Right ventricle myocardium superior (tissue), 1 donor: ENCODE measurements at places on chromosomes 6 and 20. TPM values are rescaled to one million over a fixed set of nuclear protein-coding genes. Genes with fewer than 3 reads are reported as not detected.
A peak's percentile ranks its signal among the peaks of the same experiment; 100 is the strongest.

PPP1R18 gene
- 13.4 TPM for total RNA-seq

PRPH2 gene
- total RNA-seq: 0.30 TPM

SNPH gene
- total RNA-seq: 8.9 TPM

DNA sequence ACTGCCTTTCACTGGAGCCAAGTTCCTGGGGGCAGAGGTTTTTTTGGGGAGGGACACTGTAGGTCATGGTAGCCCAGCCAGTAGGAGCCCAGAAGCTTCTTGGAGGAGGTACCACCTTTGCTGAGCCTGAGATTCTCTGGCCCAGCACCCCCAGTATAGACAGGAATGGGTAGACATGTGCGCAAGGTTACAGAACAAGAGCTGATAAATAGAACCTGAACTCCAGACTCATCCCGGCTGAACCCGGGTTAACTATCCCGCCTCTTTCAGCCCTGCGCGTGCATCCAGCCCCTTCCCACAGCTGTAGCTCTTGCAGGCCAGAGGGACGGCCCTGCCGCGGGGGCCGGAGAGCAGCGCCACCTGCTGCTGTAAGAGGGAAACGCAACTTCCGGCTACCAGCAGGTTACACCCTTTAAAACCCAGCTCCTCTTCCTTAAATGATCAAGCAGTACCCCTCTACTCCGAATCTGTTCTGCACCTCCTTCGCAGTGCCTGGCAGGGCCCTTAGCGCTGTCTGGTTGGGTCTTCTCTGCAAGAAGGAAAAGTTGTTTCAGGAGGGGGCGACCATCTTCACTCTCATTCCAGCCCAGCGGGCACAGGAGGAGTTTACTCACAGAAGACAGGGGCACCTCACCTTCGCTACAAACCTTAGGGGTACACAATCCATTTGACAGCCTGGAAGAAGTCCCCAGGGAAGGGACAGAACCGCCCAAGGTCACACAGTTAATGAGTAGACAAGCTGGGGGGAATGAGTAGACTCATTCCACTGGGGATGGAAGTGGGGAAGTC, 7.5 kb downstream of the SRXN1 start:
- DNase-seq: peak; percentile 83

DNA sequence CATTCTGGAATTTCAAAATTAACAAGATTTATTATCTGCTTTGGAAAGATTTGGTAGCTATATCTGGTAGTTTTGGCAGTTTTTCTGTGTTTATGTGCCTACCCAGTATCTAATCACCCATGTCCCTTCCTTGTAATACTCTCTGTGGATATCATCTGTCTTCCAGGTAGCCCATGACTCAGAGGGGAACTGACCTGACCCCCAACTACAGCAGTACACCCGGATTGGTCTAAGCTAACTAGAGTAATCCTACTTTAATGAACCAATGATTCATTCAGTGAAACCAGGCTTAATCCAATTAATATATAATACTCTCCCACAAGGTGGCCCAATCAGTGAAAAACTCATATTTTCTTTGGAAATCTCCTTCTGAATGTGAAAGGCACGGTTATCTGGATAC, 295.3 kb upstream of the SULF2 start:
- no peak for DNase-seq

DNA sequence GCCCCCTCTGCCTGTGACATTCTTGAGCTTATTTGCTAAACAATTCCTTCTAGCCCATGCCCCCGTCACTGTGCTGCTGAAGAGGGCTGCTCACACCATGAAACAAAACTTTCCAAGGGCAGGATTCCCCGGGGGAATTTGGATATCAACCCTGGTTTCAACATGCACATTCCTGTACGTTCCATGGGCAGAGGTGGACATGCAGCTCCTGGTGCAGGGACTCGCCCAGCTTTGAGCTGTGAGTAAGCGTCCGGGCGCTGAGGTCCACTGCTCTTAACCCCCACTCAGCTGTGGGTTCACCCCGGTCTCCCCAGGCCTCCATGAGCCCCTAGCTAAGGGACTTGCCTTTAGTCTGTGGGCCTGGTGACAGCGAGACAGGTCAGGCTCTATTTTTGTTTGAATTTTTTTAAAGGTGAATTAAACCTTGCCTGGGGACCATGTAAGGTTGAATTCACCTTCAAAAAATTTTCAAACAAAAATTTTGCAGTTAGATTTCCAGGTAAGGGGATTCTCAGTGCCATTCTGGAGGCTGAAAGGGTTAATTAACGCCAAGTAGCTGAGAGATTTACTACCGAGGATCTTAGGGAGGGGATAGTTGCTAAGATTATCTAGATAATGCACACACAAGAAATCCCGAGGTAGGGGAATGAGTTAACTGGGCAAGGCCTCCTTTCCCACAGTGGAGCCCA, 70.3 kb upstream of the SLC22A23 start:
- DNase-seq: no peak

- DNase-seq: no peak
Observed at GRCh38 chr20:1431158-1431557, 35.5 kb downstream of the NSFL1C start.
